ENCODE measurements at places on chromosomes 6 and 20.

DNA sequence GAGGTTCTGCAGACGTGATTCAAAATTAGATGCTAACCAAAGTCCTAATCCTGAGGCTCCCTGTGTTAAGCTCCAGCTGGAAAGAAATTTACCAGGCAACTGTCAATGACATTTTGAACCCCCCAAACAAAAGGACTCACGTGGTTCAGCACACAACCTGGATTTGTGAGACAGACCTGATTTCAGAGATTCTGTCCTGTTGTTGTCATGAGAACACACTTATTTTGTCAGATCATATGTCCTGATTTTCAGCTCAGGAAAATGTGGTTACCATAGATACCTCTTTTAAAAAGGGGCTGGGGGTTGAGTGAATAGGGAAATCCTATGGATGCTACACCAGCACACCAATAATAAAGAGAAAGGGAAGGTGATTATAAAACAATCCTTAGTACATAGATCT is 61.6 kb downstream of the MTFR2 start:
- DNase-seq = no peak

GRCh38 chr6:108916026-108916686 is 67.9 kb downstream of the ARMC2 start:
- DNase-seq = no peak

DNA sequence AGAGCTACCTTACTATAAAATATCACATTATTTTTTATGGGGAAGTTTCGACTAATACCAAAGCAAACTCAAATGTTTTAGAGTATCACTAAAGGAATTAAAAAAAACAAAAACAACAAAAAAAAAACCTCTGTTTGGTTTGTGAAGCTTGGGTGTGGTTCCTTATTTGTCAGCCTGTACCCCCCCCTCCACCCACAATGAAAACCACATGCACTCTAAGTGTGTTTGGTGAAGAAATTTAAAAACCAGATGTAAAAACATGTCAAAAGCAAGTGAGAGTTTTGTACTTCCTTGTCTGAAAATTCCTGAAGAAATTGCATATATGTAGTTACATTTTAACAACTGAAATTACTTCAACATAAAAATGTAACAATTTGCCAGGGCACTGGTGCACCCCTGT is 3.1 kb downstream of the STK38 start:
- DNase-seq = no peak

DNA sequence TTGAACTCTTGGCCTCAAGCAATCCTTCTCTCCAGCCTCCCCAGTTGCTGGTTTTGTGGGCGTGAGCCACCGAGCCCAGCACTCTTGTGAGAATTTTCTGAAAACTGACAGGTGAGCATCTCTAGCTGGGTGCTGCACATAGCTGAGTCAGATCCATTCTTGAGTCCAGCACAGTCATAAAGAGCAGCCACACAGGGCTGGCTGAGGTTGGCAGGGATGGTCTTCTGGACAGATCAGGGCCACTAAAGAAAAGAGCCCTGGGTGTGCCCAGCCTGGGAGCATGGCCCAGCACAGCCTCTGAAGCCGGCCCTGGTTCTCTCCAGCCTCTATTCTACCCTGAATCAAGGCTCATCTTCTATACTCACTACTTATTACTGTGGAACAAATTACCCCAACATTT is 11.5 kb downstream of the DLGAP4 start:
- DNase-seq = no peak

- no peak for DNase-seq
These were observed 795.1 kb upstream of the HS3ST5 start for GRCh38 chr6:115137910-115138309.

GRCh38 chr20:40692240-40693011 is 3.4 kb upstream of the MAFB start:
- no peak for DNase-seq

DNA sequence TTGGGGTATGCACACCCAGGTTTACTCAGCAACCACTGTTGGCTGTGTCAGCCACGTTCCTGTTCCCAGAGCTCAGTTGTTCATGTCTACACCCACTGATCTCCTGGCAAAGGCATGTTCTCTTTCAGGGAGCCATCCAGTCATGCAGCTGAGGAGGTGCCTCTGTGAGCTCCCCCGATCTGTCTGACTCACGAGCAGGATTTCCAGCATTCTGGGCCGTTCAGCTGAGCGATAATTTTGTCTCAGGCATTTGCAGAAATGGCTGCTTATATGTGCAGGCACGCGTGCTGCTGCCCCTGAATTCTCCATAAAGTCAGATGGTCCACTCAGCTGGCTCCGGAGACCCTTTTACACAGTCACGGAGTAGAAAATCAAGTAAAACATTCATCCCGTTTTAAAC is 78.4 kb upstream of the IYD start:
- DNase-seq = no peak

- no peak for DNase-seq
These were observed 10.4 kb downstream of the TFAP2B start for GRCh38 chr6:50829049-50829448.

GRCh38 chr6:128600397-128600951 is 80.1 kb upstream of the PTPRK start:
- no peak for DNase-seq

GRCh38 chr20:16243470-16243869 is 329.8 kb downstream of the KIF16B start:
- DNase-seq = peak; percentile 37

All from NCI-H2227 treated with DMSO at 0.1 percent for 48 hours (cell line).